ENCODE measurements at places on chromosomes 1 and 21. TPM values are rescaled to one million over a fixed set of nuclear protein-coding genes. Genes with fewer than 3 reads are reported as not detected.
A peak's percentile ranks its signal among the peaks of the same experiment; 100 is the strongest.

DNA sequence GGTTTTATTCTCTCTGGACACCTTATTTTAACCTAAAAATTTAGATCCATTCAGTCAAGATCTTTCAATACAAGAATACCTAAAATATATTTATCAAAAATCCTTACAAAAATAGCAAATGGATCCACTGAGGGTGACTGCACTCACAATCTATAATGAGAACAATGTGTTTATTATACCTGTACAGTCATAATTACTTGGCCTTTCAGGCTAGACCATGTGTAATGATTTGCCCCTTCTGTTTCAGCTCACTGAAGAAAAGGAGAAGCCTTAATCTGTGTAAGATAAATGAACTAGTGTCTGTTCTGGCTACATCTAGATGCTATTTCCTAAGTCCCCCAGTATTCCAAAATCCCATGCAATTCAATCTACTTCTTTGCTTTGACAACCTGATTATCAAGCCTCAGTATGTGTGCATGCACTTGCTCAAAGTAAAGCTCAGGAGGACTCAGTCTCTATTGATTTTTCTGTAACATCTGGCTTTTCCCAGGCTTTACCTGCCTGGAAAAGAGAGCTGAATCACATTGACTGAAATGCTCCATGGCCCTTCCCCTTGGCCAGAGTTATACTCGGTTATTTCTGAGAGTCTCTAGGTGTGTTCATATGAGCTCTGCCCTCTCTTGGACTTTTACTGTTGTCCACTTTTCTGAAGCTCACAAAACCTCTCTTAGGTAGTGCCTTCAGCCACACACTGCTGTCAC is 27.6 kb downstream of the CRP start:
- H3K36me3 ChIP-seq, result no peaks in the 10 kb centered on the region
- H3K27me3 ChIP-seq, result no peaks in the 10 kb centered on the region
- DNase-seq, result no peak

Gene THEM5
- total RNA-seq, result not detected

Gene NPHS2
- not detected for total RNA-seq

Gene C1orf94
- 0.70 TPM for total RNA-seq

DNA sequence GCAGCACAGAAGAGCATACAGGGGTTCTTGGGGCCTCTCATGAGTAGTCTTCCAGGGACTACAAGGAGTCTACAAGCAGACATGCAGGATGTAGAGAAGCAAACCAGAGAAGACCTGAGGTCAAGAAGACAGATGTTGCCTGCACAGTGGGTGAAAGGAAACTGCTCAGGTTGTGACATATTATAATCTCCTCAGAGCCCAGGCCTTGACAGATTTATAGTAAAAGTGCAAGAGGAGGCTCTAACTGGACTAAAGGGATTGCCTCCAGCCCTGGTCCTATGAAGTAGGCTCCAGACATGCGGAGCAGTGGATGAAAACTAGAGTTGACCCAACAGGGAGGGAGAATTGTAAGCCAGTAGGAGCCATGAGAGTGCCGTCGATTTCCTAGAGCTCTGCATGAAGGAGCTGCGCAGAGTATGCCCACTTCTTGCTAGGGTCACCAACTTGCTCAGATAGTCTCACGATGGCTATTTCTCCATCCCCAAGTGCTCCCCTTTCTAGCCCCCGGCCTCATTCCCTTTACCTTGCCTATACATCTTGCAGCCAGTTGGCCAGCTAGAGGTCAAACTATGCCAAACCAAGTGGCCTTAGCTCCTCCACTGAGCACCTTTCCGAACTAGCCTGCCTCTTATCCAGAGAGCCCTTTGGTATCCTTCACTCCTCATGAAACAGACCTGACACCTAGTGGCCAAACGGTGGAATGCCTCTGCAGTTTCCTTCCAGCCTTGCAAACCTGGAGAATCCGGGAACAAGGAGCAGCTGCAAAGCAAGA is 36.2 kb upstream of the IPO9 start:
- H3K27ac ChIP-seq, result peak overlapping the region; percentile 66
- H3K27me3 ChIP-seq, result no peaks in the 10 kb centered on the region
- H3K4me3 ChIP-seq, result no peak overlapping the region
- H3K36me3 ChIP-seq, result peaks cover 76% of the 10 kb centered on the region
- DNase-seq, result peak; percentile 68

Gene FMO4
- 1.1 TPM for total RNA-seq

All from astrocyte (in vitro differentiated cells and primary cell).